Fibroblast of upper back skin (primary cell): ENCODE measurements at places on chromosomes 4 and X.

DNA sequence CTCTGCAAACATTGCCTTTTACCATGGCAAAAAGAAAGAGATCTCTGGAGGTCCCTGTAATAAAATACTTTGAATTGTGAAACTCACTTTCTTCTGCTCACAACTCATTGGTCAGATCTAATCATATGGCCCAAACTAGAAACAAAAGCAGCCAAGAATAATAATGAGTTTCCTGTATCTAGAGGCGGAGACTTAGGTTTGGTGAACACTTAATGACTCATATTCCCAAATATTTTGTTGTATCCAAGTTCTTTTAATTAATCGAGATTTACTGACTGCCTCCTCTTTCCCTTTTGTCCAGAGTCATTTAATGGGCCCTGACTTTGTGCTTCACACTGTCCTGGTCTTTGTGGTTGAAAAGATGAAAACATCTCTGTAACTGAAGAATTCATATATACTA lies 190.6 kb downstream of the CCSER1 start:
- DNase-seq, result peak; percentile 89

DNA sequence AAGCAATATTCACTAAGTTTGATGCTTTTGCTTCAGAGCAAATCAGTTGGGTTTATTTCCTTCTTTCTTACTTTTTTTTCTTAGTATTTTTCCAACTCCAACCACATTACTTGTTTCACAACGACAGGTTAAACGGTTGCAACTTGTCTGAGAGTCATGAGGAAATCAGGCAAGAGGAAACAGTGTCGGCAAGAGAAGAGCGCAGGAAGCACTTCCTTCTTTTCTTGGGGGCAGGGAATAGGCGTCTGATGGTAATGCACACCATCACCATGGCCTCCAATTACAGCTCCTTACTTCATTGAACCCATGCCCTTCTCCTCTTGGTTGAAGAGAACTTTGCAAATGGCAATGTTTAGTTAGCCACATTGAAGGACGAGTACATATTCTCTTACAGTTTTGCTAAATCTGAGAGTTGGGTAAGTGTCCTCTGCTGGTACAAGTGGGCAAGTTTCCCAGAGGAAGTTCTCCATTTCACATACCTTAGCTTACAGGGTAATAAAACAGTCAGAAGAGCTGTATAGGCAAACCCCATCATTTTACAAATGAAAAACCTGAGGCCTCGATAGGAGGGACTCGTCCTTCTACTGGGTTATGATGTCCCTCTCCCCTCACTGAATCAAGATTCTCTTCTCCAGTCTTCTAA lies 8.3 kb upstream of the CXCL8 start:
- no peak for DNase-seq

DNA sequence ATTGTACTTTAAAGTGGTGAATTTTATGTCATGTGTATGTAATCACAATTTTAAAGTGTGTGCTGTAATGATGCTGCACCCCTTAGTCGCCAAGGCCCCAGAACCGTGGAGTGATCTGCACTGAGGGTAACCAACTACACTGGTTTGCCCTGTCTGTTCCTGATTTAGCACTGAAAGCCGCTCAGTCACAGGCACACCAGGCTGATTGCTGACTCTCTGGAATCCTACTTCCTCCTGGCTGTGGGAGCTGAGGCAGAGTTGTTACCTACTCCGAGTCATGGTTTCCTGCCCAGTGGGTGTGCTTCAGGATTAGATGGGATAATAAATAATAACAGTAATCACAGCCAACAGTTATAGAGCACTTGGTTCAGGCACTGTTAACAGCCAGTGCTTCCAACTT lies 645.4 kb downstream of the BCOR start:
- no peak for DNase-seq

DNA sequence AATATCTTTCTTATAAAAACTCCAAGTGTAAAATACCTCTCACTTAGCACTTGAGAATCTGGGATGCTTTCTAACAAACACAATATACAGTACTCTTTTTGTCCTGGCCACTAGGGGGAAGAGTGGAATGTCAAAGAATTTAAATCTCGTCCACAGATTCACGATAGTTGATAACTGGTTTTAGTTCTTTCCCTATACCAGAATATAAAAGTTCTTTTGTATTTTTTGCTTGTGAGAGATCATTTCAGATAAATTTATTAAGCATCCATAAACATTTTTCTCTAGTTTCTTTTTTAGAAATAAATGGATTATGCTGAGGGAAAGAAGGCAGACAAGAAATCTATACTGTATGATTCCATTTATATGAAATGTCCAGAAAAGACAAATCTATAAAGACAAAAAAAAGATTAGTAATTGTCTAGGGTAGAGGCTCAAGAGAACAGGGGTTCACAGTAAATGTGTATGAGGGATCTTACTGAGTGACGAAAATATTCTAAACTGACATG lies 50.4 kb downstream of the MGARP start:
- DNase-seq, result peak; percentile 62

DNA sequence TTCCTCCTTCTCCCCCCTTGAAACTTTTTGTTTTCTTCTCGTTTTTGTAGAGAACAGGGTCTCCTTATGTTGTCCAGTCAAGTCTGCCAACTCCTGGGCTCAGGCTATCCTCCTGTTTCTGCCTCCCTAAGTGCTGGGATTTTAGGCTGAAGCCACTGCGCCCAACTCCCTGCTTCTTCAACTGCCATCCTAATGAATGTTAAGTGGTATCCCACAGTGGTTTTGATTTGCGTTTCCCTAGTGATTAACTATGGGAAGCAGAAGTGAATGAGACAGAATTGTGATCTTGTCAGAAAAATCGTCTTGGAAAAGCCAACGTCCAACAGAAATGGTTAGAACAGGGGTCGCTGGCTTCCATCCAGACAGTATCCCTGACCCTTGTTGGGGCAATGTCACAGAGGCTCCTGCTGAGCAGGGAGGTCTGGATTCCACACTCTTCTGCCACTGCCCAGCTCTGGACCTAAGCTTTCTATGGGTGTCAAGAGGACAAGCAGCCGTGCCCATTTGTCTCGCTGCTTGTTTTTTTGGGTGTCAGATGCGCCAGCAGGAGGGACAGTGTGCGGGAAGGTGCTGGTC lies 869 bp upstream of the ADD1 start:
- DNase-seq, result no peak

GRCh38 chr4:138976526-138976925 lies 39.1 kb upstream of the NOCT start:
- no peak for DNase-seq

DNA sequence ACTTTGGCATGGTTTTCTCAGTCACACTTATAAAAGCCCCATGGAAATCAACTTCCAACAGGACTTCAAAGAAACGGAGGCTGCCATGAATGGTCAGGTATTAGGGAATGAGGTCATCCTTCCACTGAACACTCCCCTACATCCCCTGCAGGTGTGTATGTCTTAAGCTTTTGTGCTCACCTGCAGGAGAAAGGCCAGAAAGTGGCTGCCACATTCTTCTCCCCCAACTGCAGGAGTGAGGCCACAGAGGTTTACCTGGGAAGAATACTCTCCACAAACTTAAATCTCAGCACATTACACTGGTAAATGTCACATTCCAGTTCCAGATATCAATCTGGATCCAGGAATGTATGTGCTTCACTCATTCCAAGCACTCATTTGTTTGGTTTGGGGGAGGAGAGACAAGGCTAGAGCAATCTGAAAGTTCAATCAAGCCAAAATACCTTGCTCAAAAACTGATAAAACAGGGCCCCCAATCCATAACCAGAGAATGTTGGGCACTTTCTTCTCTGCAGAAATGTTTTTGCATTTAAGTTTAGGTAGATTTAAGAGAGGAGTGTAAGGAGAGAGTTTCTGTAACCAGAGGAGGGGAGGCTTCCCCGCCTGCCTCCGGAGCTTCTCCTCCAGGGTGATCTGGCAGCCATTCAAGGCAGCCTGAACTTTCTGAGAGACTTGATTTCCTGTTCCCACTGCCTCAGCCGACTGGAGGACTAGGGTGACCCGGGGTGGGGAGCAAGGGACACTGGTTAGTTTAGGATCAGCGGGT lies 15.4 kb downstream of the FAM9C start:
- DNase-seq, result peak; percentile 68

DNA sequence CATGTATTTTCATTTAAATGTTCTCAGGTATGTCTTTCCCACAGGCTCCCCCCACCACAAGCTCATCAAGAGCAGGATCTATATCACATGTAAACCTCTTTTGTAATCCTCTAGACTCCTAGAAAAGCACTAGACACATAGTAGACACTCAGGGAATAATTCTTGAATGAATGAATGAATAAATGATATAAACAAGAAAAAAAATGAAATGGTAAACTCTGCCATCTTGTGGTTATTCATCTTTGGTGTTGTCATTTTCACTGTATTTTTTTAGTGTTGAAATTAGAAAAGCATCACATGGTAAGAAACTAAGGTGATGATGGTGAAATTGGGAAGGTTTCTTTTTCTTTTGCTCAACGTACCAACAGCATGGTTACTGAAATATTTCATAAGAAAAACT lies 34.2 kb upstream of the C1GALT1C1 start:
- no peak for DNase-seq

DNA sequence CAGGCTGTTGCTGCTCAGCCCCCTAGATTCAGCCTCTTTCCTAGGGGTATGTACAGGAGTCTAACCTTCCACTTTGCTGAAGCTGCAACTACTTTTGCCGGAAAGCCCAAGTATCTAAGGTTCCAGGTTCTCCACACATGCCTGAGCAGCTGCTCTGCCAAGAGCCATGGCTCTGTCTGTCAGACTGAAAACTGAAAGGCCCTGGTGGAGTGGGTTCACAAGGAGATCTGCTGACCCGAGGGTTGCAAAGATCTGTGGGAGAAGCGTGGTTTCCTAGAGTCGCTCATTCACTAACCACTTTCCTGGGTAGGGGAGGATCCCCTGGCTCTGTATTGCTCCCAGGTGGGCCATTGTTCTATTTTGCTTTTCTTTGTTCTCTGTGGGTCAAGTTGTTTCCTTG lies 6.0 kb upstream of the PNMA6F start:
- DNase-seq, result no peak

DNA sequence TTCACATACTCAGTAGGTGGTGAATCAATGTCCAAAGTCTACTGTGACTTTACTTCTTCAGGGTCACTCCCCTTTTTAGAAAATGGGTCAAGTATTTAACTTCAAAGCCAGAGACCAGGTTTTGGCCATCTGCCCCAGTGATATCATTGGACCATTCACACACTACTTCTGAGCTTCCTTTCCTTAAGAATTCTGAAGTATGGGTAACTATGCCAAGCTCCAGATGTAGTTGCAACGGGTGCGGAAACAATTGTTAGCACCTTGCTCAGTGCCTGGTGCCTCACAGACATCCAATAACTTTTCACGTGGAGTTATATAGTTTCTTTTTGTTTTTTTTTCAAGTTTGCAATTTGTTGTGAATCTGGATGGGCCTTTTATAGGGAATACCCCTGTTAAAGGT lies 62.6 kb downstream of the TTC29 start:
- no peak for DNase-seq

DNA sequence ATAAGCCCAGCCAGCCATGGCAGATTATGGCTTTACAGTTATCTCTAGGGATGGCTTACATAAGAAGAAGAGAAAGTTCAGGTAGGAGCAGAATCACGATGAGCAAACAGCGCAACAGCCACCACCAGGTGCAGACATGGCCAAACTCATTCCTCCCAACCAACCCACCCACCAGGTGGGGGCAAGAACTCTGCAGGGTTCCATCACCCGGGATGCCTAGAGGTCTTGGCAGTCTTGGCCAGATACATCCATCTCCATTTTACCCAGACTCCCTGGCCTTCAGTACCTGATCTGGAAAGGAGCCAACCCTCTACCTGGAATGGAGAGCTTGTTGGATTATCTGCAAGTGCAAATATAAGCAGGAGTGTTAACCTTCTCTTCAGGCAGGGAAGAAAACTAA lies 7.5 kb downstream of the TSC22D3 start:
- no peak for DNase-seq

- DNase-seq, result no peak
Measured at GRCh38 chrX:24577091-24577490, 70.1 kb downstream of the PCYT1B start.

GRCh38 chrX:153381684-153382532 lies 19.2 kb downstream of the PNMA6E start:
- DNase-seq, result peak; percentile 70

DNA sequence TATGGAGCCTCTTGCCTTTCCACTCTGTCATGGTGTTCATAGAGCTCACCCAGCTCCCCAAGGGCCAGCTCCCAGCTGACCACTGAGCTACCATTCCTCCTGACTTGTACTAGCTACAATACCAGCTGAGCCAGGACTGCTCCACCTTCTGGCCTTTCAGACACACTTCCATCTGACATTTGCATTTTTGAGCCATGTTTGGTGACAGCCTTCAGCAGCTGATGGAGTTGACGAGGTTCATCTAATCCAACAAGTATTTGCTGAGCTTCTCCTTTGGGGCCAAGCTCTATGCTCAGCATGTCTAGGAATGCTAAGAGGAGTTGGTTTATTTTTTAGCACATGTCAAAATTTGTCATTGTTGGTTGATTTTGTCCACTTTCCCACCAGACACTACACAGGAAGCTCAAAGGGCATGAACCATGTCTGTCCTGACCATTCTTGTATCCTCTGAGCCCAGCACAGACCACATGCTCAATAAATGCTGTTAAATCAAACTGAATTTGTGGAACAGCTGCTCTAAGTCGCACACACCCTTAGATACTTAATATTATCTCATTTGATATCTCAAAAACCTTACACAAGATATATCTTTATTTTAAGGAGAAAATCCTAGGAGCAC lies 142.6 kb upstream of the PPARGC1A start:
- DNase-seq, result peak; percentile 11

GRCh38 chrX:87755493-87755892 lies 237.9 kb downstream of the KLHL4 start:
- no peak for DNase-seq

- peak; percentile 82 for DNase-seq
Measured at GRCh38 chr4:34157547-34157946, 2086.8 kb downstream of the ARAP2 start.

DNA sequence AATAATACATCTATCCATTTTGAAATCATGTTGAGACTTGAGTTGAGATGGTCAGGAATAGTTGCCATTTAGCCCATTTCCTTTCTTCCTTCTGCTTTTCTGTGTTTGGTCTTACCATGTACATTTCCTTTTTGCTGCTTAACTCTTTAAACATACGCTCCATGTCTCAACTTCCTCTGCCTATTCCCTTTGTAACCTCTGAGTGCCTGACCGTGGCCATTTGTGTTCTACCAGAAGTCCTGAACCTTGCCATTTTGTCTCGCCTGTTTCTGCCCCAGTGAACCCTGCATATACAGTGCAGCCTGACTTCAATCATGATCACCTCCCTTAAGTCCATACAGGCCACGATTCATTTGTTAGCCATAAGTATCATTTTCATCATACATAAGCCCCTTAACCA lies 169.0 kb downstream of the RAPGEF2 start:
- DNase-seq, result no peak
